ENCODE measurements at places on chromosomes 2 and 18.

GRCh38 chr18:69209761-69210160, 190.9 kb upstream of the DOK6 start:
- DNase-seq = no peak

DNA sequence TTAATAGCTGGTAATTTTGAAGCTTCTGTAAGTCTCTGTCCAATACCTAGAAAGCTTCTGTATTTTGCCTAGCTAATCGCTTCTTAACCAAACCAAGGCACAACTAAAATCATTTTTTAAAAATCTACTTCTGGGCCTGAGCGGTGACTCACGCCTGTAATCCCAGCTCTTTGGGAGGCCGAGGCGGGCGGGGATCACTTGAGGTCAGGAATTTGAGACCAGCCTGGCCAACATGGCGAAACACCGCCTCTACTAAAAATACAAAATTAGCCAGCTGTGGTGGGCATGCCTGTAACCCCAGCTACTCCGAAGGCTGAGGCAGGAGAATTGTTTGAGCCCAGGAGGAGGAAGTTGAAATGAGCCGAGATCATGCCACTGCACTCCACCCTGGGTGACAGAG, 148.6 kb upstream of the FIGN start:
- peak; percentile 11 for DNase-seq

DNA sequence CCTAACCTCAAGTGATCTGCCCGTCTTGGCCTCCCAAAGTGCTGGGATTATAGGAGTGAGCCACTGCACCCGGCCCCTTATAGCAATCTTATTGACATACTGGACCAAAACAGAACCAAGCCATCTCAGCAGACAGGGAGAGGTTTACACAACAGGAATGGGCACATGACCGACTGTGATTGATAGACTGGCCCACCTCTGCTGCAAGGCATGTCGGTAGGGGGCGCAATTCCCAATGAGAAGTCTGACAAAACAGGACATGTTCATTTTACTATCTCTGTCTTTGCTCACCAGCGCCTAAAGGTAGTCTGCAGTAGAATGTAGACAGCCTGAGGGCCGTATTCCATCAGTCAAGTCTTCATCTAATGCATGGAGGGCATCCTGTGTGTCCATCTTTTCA, 2.0 kb downstream of the LYPD6B start:
- peak; percentile 15 for DNase-seq

GRCh38 chr2:62844311-62845090, 139.0 kb downstream of the EHBP1 start:
- DNase-seq = no peak

DNA sequence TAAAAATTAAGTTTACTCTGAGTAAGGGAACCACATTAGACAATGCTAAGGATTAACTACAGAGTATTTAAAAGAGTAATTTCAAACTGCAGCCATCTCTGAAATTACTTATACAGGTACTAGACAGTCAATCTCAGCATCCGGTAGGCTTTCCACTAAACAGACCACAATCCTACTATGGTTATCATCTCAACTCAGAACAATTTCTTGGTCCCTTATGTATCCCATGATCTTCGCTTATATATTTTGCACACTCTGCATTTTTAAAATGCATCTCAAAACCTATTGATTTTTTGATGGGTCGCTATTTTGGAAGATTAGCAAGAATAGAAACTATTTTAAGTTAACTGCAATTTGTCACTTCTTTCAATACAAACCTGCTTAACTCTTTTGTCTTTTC, 1.4 kb downstream of the PPP4R1 start:
- no peak for DNase-seq

GRCh38 chr2:41965909-41966295, 81.9 kb upstream of the PKDCC start:
- DNase-seq = peak; percentile 26

GRCh38 chr2:128260239-128261138, 58.2 kb downstream of the HS6ST1 start:
- DNase-seq = peak; percentile 90

- DNase-seq = no peak
Measured at GRCh38 chr2:221334481-221335218, 237.5 kb downstream of the EPHA4 start.

DNA sequence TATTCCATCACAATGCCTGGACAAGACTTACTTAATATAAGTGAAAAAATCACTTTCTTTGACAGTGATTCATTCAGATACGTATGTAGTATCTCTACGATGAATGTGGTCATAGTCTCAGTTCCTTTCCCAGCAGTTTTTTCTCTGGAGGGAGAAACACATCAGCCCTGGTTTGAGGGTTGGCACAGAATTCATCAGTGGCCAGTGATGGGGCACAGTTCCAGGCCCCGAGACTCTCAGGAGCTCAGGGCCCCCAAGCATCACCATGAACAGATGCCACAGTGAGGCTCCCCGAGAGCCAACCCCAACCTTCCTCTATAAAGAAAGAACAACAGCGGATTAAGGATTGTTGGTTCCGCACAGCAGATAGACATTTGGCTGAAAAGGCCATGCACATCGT, 12.5 kb downstream of the PRKAG3 start:
- no peak for DNase-seq

Data from fibroblast of skin of back (primary cell).